DMS79 (cell line): ENCODE measurements at places on chromosomes 6 and 20.
A peak's percentile ranks its signal among the peaks of the same experiment; 100 is the strongest.

GRCh38 chr6:97586344-97586743 lies 303.3 kb upstream of the MMS22L start:
- no peak for DNase-seq

- no peak for DNase-seq
Observed at GRCh38 chr20:33242319-33243100, 6.7 kb downstream of the BPIFA1 start.

DNA sequence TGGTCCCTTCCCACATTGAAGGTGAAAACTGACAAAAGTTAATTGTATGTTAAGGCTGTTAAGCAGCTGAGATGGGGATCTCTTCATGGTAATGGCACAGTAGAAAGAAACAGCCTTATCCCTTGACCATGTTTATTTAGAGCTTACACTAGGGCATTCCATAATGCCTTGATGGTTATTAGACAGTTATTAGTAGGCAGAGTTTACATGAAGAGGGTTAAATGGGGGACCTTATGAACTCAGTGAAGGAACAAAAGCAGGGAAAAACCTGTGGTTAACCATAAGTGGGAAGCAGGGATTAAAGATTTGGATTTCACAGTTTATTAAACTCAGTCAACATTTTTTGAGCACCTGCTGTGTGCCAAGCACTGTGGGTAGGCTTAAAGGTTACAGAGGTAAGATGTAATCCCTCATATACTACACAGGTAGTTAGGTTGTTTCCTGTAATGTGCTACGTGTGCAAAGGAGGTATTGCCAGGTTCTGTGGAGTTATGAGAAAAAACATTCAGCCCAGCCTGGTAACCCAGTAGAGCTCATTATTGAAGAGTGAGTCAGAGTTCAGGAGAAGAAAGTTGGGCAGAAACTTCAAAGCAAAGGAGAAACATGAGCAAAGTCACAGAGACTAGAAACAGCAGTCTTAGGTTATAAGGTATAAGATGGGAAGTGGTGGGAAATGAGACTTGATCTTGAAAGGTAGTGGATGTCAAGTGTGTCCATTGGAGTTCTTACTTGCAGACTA lies 32.3 kb upstream of the GNRH2 start:
- peak; percentile 57 for DNase-seq

DNA sequence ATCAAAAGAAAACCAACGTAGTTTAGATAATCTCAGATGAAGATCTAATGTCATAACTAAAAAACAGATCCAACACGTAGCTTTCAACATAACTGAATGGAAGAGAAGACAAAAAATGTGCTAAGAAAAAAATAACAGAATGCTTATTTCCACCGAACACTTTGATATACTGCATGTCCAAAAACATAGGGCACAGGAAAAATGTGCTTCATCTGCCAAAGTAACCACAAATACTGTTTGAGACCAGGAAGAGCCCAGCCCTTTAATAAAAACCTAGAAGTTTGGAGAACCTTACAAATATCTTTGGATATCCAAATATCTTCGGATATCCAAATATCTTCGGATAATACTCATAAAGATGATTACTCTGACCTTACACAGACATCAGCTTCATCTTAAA lies 19.8 kb downstream of the LAMA4 start:
- DNase-seq = no peak

DNA sequence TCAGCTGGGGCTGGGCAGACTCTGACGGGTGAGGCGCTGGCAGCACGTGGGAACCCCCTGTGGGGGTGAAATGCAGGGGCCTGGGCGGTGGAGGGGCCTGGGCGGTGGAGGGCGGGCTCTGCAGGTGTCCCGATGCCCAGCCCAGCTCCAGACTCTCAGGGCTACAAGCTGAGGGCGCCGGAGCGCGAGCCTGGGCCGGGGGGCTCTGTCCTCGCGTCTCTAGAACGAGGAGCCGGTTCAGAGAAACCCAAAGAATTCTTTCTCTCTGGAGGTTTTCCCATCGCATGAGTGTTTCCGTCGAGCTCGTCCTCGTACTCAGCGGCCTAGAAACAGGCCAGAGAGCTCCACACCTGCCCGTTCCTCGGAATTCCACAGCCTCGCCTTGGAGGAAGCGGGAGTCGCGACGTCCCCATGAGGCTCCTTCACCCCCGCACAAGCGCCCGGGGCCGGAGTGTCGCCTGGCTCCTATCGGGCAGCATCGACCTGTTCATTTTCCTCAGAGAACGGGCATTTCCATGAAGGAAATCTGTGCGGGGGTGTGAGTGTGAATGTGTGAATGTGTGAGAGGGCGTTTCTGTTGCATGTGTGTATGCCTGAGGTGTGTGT lies 76.9 kb downstream of the SMOC2 start:
- DNase-seq = no peak

DNA sequence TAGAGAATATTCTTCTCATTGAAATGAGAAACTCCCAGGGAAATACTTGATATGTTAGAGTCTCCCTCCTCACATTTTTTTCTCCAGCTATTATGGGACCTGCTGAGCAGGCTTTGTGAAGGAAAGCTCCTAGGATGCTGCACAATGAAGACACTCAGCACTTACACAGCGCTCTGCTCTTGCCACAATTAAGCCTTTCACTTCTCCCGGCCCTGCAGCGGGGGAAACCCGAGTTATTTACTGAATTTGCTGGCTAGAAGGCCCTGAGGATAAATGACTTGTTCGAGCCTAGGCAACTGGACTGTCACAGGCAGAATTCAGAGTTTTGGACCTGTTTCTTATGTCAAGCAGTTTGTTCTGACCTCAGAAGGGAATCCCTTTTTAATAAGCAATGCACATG lies 102.0 kb downstream of the MAP3K7 start:
- DNase-seq = no peak
